ENCODE measurements at places on chromosomes 2 and 18.

DNA sequence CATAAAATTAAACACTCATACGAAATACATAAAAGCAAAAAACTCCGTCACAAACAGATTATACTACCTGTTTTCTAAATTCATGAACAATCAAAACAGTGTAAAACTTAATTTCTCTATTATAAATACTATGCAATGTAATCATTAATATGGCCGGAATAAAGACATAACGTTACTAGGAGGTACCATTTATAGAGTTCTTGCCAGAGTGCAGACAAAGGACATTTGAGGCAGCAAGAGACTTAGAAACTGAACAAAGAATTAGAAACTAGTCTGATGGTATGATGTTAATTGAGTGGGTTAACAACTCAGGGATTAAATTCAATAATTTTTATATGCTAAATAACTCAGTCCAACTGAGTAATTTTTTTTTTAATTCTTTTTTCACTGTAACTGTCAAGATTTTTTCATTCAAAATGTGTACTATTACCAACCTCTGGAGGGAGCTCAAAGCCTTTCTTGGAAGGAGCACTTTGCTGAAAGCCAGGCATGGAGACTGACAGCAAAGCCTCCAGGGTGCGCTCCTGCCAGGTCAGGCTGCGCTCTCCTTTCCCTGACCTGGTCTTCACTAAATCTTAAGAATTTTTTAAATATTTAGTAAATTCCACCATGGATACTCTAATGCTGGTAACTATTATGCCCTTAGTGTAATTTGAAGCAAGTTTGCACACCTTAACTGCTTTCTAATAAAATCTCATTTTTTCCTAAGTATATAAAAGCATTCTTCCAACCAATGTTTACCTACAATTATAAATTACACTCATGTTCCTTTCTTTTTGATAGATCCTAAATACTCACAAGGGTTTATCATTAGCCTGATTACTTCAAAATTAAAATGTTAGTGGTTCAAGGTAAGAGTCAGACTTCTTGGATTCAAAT is 34.1 kb downstream of the WDR35 start:
- peak; percentile 18 for DNase-seq

GRCh38 chr2:239146741-239147181 is 254.1 kb downstream of the HDAC4 start:
- DNase-seq: no peak

DNA sequence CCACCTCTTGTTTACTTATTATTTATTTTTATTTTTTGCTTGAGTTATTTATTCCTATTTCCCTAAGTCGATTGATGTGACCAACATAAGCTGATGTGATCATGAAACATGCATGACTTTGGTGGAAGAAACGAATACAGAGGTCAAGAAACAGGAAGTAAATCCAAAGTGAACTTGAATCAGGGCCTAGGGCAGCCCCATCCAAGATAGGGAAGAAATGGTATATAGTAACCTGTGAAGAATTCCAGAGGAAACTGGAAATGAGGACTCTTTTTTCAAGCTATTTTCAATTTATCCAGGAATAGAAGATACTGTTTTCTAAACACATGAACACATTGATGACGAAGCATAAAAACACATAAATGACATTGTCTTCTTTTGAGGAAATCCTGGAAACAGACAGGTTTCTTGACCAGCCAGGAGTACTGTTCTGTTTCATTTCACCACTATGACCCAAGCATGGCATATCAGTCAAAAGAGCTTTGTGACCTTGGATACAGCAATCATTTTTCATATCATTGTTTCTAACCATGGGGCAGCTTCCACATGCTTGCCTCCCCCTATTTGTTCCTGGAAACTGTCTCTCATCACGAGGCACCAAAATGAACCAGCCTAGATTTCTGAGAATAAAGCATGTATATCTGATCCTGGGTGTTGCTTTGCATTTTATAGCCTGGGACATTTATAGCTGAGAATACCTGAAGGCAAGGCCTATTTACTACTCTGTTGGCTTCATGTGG is 9.1 kb upstream of the LCLAT1 start:
- DNase-seq: no peak

DNA sequence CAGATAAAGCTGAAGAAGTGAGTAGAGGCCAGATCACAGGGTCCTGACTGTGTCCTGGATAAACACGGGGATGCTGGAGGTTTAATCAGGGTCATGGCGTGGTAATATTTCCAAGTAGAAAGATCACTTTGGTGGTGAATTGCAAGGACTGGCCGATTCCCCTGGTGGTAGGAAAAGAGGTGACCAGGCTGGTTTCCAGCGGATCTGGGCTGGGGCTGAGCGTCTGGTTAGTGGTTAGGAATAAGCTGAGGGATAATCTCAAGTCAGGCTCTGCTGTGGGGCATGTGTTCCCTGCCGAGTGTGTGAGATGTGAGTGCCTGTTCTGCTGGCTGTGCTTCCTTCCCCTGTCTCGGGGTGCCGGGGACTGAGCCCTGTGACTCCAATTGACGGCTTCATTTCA is 484.0 kb downstream of the TSN start:
- no peak for DNase-seq

DNA sequence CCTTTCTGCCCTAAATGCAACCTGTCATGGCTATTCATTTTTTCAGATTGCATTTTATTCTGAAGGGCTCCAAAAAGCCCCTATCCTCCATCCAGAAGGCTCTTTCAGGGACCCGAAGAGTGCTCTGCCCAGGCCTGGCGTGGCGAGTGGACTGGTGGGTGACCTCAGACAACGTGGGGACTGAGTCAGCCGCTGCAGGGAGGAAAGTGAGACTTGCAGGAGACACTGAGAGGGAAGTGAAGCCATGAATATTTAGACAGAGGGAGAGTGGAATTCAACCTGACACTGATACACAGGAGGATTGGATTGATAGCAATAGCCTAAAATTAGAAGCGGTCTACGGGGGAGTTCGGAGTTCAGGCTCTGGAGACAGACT is 63.6 kb upstream of the SIX2 start:
- DNase-seq: no peak

GRCh38 chr2:223267160-223267951 is 215.4 kb downstream of the KCNE4 start:
- DNase-seq: no peak

DNA sequence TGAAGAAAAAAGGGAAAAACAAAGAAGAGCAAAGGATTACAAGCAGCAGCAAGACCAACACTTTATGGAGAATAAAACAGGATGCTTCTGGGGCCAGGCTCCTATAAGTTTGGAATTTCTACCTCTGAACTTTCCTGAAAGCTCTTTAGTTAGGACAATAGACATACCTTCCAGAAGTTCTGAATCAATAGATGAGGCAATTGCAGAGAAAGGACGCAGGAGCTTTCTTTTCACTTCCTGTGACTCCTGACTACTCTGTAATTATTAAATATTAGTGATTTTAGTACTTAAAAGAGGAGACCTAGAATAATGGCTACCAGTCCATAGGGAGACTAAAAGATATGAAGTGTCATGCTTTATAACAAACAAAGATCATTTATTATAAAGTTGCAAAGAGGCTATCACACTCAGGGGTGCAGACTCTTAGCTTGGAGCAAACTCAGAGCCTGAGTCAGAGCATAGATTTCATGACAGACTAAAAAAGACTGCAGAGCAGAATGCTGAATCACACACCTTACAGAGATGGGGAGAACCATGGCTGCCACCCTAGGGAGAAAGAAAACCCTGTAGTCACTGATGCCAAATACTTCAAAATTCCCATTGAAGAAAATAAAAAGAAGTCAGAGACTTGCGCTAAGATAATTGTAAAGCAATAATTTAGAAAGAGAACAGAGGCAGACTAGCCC is 52.5 kb upstream of the FAM136A start:
- DNase-seq: no peak

DNA sequence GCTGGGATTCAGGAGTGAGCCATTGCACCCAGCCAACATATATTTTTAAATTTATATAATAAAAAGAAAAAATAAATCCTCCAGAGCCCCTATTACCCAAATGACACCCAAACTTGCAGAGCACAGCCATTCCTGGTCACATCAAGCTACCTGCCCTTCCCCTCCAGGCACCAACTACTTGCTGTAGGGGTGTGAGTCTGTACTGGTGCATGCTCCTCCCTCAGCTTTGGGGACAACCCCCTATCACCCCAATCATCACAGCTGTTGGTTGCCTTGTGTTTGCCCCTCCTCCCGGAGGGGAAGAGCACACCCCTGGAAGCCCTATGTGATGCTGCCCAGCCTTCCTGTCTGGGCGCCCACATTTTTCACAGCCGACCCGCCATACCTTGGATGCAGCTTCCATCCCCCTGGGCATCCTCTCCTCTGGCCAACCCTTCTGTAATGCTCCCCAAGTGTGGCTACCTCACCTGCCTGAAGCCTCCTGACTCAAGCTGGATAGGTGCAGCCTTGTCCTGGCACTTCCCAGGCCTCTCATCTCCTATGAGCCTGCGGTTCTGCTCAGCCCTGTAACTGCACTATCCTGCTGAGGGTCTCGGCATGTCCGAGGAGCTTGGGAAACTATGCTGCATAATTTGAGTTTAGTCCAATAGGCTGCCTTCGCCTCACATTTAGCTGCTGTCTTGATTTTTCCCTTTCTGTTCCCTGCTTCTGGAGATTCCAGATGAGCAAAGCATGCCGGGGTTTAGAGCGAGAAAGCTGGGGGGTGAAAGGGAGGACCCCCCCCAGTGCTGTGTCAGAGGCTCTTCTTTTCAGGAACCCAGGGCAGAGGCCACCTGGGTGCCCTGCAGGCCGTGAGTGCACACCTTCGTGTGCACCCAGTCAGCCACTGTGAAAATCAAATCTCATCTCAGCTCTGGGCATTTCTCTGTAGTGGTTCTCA is 27.2 kb downstream of the CHST10 start:
- DNase-seq: no peak

GRCh38 chr18:61972389-61973264 is 79.8 kb upstream of the RNF152 start:
- no peak for DNase-seq

DNA sequence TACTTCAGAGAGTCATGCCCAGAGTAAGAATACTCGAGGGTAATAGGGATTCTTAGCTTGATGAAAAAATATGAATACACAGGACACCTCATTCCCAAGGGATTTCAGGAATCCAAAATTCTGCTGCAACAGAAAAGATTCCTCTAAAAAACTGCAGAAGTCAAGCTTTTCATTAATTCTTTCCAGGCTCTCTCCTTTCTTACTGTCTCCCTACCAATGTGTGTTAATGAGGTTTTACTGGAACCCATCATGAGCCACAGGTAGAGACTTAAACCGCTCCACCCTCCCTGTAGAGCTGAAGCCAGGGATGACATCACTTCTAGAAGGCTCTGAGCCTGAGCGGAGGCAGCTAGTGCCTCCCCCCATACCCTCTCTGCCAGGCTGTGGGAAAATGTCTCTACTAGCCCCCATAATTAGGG is 3.4 kb downstream of the SDC1 start:
- DNase-seq: no peak

DNA sequence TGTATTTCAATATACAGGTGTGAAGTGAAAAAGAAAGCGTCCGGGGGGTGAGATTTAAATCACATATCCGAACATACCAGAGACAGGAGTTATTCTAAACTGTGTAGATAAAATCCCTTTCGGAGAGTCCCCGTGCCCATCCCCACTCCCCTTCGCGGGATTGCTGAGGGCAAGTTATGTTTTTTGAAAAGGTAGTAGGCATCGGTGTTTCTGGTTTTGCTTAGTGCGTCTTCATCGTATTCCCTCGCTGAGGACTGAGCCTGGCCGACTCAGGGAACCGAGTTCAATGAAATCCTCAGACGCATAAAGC is 583.4 kb downstream of the ZEB2 start:
- DNase-seq: no peak

- no peak for DNase-seq
These were observed 67.6 kb downstream of the TBC1D8 start for GRCh38 chr2:101083613-101084012.

GRCh38 chr2:235636546-235636945 is 142.7 kb downstream of the AGAP1 start:
- DNase-seq: no peak

- no peak for DNase-seq
These were observed 74.4 kb downstream of the RTN4 start for GRCh38 chr2:54975598-54976492.

GRCh38 chr2:44645937-44646336 is 284.2 kb downstream of the CAMKMT start:
- no peak for DNase-seq

DNA sequence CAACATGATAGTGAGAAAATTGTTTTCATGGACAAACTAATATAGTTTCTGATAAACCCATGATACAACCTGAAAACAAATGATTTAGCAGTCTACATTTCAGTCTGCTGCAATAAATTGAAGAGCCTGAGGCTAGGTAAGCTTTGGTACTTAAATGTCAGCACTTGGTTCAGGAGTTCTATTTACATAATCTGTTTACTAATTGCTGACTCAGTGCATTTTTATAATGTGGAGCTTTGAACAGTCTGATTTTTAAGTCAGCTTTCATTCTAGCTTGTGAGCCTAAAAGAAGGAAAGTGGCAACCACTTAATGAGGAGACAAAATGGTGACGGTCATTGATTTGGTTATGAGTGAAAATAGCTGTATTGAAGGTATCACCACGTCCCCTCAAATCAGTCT is 488.6 kb downstream of the CPS1 start:
- DNase-seq: no peak

GRCh38 chr2:2751715-2752315 is 420.7 kb upstream of the MYT1L start:
- DNase-seq: no peak

DNA sequence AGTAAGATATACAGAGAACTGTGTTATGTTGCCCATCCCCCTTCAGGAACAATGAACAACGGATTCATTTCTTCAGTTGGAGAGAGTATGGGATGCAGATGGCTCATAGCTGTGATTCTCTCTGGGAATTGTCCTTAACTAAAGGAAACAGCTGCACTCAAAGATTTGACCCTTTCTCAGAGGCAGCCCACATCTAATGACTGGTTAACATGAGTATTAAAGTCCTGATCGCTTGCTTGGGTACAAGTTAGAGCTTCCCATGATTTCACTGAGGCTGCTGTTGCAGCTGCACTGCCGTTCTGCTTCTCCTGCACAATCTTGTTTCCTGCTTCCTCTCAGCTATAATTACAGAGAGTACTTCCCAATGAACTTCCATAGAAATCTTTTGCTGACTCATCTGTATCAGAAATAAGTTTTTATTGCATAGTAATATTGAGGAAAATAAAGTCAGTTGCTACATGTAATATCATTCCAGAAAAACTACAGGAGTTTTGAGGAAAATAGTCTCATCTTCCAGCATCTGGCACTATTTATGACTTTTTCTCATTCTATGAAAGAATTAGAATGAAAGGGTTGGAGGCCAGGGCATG is 12.8 kb upstream of the SCN9A start:
- DNase-seq: no peak

GRCh38 chr18:58299936-58300335 is 255.9 kb downstream of the NEDD4L start:
- no peak for DNase-seq

DNA sequence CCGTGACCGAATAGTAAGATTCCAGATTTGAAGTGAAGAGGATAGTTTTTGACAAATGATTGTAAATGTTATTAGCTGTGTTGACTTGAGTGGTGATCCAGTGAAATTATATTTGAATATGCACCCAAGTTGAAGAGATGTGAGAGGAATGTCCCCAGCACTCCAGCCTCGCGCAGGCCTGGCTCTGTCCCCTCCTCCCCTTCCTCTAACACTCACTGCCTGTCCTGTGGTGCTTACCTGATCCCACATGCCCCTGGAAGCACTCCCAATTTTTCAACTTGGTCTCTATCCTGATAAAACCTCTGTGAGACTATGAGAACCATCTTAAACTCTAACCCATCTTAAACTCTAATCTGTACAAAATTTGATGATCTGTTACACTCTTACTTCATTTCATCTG is 154.7 kb upstream of the LRP1B start:
- no peak for DNase-seq

All from breast epithelium (tissue), 4 donors.